ENCODE measurements at places on chromosomes 5 and 9.

DNA sequence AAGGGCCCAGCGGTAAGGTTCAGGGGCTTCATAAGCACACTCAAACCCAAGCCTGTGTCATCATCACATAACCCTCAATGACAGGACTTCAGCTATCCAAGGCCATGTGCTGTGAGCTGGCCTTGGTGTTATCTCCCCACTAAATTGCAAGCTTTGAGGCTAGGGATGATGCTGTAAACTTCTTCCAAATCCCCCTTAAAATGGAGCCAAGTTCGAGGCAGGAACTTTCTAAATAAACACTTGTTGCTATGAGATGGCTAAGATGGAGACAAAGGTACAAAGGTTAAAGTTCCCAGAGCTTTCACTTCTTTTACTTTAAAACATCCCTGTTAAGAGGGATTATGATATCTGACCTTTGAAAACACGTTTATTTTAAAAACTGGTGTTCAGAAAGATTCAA lies 123.6 kb downstream of the MYO10 start:
- DNase-seq: peak; percentile 43

GRCh38 chr5:143569722-143570567 lies 166.5 kb upstream of the NR3C1 start:
- no peak for DNase-seq

DNA sequence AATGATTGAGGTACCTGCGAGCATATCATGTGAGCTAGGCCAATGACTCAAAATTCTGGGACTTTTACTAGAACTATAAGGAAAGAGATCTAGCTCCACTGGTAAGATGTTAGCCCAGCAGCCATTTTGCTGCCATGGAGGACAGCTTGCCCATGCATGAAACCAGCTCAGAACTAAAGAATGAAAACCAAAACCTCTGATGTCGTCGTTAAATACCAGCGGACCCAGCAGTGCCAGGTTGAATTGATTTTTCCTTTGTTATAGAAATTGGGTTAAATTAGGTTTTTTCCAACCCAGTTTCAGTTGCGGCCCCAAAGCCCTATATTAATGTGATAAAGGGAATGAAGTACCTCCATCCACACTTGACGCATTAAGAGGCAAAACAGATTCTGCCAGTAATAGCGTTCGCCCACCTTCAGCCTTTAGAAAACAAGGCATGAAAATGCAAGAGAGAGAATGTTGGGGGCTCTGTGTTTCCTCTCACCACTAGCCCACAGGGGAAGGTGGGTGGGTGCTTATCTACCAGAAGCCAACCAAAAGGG lies 5.5 kb upstream of the ITK start:
- no peak for DNase-seq

DNA sequence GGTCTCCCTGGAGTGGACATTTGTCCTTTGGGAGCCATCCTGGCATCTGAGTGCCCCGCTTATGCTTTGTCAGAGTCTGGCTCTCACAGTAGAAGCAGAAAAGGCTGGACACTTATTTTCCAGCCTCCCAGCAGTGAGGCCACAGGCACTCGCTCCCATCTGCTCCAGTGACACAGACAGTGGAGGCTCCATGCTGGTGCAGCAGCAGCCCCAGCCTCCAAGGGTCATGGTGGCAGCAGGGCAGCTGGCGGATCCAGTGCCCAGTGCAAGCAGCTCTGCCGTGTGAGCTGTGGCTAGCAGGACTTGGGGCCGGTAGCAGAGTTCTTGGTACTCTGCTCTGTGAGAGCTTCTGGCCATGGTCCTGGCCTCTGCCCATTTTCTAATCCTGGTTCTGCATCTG lies 157.3 kb upstream of the ALDH1B1 start:
- no peak for DNase-seq

GRCh38 chr5:81802020-81802419 lies 51.1 kb upstream of the SSBP2 start:
- no peak for DNase-seq

GRCh38 chr5:156515121-156515520 lies 188.2 kb downstream of the SGCD start:
- DNase-seq: peak; percentile 84

GRCh38 chr5:42422656-42423280 lies 471 bp upstream of the GHR start:
- no peak for DNase-seq

DNA sequence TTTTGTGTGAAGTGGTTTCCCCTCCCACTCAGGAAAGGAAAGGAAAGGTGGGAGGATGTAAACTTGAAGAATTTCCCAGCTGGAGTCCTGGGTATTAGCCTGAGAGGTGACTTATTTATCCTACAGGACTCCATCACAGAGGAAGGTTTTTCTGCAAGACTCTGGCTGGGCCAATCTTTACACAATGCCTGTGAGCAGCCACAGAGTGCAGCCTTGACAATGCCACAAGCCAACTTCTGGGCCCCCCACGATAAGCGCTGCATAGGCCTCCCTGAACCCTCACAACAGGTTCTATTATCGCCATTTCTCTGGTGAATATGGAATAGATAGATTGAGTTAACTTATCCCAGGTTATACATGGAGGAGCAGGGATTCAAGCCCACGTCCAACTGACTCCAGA lies 12.4 kb downstream of the TTC39B start:
- peak; percentile 19 for DNase-seq

GRCh38 chr5:152704286-152704685 lies 299.2 kb upstream of the NMUR2 start:
- DNase-seq: no peak

DNA sequence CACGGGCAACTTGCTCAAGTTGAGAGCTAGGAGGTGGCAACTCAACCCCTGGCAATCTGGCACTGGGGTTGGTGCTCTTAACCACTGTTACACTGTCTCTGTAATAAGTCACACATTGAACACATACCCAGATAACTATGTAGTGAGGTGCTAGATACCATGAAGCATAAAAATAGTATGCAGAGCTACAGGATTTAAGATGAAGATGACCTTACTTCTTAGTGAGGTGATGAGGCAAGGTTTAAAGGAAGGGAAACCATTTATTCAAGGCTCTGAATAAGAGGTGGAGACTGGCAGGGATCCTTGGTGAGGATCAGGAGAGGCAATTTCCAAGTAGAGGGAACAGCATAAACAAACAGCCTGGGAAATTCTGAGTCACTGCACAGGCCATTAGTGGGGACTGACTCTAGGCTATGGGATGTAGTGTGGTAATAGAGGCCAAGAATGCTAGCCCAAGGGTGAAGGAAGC lies 67.6 kb upstream of the NR3C1 start:
- no peak for DNase-seq

DNA sequence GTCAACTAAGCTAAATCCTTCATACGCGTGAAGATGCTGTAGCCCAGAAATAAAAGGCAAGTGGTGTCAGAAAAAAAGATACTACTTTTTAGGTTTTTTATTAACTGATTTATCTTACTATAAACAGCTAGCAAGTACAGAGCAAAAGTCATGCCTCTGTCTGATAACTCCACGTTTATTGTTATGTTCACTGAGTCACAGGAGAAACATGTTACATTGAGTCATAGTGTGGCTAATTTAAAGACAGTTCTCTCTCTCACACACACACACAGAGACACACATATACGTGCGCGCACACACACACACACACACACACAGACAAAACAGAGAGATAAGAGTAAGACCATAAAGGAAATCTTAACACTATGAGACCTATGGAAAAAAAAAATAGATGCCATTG lies 770.0 kb upstream of the CDH10 start:
- DNase-seq: no peak

DNA sequence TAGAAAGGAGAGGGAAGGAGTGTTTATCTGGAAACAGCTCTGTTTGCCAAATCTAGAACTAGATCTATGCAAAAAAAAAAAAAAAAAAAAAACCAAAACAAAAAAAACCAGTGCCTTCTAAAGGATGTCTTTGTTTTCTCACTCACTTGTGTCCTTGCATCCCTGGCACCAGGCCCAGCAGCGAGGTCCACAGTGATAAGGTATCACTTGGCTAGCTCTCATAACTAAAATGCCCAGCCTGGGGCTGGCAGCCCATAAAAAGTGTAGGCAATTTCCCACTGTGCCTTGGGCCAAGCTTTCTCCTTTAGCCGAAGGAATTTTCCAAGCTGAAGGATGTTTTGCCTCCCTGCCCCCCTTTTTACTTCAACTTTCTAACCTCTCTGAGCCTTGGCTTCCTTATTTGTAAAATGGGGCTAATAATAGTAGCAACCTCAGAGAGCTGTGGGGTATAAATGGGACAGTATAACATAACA lies 20.8 kb downstream of the RGS3 start:
- DNase-seq: peak; percentile 54

GRCh38 chr5:124574521-124575436 lies 171.7 kb downstream of the ZNF608 start:
- DNase-seq: no peak

GRCh38 chr9:125972012-125972729 lies 225.0 kb downstream of the PBX3 start:
- DNase-seq: no peak

DNA sequence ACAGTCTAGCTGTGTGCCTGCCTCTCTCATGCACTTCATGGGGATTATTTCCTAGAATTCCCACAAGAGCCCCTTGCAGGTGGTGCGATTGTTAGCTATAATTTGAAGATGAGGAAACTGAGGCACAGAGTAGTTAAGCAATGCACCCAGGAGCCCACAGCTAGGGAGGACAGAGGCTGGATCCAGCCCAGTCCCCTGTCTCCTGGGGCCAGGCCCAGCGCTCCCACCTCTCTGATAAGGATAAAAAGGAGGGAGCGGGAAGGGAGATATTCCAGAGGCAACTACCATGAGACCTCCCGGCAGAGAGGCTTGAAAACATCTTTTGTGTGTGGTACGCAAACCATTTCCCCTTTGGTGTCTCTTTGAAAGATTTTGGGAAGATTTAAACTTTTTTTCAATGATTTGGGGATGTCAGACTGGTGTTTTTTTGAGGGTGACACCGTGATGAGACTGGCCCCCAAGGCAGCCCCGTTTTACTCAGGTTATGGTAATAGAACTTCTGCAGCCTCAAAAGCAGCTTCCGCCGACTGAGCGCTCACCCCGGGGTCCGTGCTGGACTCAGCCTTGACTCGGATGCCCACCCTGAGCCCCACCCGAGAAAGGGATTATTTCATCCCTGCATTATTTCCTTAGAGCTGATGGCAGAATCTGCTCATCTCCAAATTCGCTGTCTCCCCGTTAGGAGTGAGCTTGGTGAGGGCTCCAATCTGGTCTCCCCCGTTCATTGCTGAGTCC lies 144.7 kb upstream of the IER5L start:
- no peak for DNase-seq

GRCh38 chr5:56161927-56162326 lies 71.2 kb downstream of the ANKRD55 start:
- no peak for DNase-seq

DNA sequence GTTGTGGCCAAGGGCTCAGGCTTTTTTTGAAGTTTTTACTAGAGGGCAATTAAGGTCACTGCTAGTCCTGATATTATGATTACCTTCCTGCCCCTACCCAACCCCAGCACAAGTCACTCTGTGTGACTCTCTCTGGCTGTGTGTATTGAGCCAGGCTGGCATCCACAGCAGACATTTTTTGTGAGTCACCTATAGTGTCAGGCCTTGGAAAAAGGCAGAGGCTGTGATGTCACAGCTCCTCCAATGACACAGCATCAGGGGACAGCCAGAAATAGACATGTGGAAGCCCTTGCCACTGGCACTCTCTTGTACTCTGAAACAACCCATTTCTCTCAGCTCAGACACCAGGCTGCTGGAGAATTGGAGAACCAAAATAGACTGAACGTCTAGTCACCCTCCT lies 145.4 kb downstream of the NMUR2 start:
- no peak for DNase-seq

GRCh38 chr5:35488791-35489190 lies 128.9 kb upstream of the SPEF2 start:
- no peak for DNase-seq

GRCh38 chr5:165565911-165566310 lies 2060.5 kb downstream of the MAT2B start:
- no peak for DNase-seq

DNA sequence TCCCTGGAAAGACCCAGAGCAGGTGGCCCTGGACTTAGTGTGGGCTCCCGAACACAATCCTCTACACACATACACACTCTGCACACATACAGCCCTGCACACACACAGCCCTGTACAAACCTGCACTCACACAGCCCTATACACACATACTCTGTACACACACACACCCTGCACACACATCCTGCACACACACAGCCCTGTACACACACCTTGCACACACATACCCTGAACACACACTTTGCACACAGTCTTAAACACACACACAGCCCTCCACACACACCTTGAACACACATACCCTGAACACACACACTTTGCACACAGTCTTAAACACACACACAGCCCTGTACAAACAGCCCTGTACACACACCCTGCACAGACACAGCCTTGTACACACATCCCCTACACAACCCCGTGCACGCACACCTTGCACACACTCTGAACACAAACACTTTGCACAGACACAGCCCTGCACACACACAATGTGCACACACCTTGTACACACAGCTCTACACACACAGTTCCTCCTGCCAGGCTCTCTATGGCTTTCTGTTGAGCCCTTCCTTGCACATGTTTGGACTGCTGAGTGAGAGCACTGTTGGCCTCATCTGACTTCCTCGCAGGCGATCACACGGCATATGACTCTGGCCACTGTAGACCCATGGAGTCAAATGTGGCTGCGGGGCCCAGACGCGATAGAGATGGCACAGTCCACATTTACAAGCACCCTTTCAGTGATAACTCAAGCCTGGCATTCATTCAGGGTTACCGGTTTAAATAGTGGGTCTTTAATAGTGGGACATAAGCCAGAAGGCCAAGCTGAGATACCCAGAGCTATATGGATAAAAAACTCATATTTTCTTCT lies 245.7 kb upstream of the IRX1 start:
- DNase-seq: no peak

GRCh38 chr9:130159915-130160670 lies 12.1 kb upstream of the NCS1 start:
- no peak for DNase-seq

DNA sequence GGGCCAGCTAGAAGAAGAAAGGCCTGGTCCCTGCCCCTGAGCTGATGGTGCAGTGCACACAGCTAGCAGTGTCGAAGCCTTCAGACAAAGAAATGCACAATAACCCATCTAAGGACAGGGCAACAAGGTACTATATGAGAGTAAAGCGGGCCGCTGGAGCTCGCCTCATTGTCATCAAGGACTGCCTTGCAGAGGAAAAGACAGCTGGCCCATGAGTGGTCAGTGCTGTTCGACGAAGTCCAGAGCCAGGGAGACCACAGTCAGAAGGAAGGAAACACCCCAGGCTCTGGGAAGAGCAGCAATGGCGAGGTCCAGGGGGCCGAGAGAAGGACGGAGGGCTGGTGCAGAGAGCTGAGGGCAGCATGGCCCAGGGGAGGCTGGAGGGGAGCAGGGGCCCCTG lies 17.3 kb downstream of the ATPSCKMT start:
- DNase-seq: no peak

DNA sequence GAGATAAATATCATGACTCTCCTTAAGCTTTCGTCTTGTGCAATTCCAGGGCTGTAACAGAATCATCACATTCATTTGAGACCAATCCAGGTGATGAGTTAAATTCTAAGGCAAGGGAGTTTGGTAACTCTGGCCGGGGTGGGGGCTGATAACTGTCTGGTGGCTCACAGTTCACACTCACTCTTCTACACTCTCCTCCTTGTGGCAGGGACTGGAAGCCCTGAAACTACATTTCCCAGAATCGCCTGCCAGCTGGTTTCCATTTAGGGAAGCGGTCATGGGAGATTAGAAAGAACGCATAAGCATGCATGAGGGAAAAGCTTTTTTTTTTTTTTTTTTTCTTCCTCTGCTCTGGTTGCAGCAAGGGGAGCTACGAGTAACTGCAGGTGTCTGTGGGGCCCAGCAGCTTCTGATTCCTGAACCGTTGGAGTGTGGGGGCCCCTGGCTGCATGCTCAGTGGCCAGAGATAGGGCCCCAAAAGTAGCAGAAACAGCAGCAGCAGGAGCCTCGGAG lies 154.8 kb upstream of the TBC1D2 start:
- DNase-seq: peak; percentile 81
